ENCODE measurements at places on chromosomes 7 and 10.

- DNase-seq, result no peak
Measured at GRCh38 chr7:105723572-105723971, 142.3 kb upstream of the EFCAB10 start.

- DNase-seq, result no peak
Measured at GRCh38 chr10:69973678-69974077, 79.0 kb upstream of the MACROH2A2 start.

DNA sequence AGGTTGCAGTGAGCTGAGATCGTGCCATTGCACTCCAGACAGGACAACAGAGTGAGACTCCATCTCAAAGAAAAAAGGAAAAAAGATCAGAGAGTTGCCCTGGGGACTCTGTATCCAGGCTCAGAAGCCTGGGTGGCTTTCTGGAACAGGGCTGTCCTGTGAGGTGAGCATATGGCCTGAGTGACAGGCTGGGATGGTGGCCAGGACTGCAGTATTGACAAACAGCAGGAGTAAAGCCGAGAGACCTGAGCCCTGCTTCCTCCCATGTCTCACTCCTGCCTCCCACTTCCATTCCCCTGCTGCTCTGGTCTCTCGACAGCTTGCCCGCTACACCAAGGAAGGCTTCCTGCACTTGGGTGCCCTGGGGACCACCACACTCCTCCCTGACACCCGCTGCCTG lies 578.5 kb downstream of the GALNT17 start:
- no peak for DNase-seq

- DNase-seq, result no peak
Measured at GRCh38 chr7:23164846-23165245, 17.0 kb upstream of the NUP42 start.

DNA sequence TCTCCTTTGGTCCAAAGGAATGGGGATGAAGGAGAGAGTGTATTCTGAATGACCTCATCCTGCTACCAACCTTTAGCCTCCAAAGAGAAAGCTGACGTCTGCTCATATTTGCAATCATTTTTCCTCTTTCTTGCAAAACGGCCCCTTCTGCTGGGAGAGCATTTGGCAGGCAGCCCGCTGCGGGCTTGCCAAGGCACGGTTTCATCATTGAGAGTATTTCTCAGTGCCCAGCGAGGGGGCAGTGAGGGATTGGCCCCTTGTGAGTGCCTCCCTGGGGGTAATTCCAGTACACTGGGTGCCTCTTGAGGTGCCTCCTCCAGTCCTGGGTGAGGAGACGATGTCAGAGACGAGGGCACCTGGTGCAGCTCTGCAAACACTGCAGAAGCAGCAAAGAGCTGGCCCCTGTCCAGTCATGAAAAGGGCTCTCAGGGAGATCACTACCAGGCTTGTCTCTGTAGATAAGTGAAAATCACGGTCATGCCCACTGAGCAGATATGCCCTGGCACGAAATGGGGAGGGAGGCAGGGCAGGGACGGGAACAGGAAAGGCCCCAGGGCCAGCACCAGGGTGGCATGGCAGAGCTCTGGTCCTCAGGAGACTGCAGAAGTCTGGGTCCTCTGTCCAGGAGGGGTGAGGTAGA lies 48.7 kb upstream of the SHH start:
- peak; percentile 61 for DNase-seq

DNA sequence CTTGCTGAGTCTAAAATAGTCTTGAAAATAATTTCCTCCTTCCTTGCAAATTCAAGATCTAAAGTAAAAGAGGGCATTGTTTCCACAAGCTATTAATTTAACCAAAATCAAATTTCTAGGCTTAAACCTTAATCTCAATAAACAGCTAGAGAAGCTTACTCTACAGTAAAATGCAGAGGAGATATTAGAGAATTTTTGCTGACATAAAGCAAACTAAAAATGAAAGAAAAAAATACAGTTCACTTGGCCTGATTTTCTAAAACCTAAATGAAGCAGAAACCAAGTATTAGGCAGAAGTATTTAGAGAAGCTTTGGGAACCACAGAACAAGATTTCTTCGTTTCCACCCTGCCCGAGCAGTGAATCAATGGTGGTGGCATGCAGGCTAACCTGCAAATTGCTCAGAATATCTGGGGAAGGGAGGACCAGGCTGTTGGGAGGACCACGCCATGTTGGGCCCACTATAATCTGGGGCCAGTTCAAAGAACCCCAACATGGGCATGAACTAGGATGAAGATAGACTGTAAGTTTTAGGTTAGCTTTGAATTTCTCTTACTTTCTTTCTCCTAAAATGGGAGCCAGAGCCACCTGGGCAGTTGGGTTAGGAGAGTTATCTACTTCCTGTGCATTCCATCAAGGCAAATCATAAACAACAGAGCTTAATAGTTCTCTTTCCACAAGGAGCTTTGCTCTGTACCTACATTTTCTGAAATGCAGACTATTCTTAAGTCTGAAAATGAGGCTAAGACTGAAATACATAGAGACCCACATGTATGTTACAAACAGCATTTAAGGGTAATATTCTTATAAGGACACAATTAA lies 4.1 kb downstream of the LAMB1 start:
- no peak for DNase-seq

- DNase-seq, result no peak
Measured at GRCh38 chr10:26970667-26971066, 109.9 kb upstream of the ABI1 start.

GRCh38 chr10:7168414-7168813 lies 242.4 kb downstream of the SFMBT2 start:
- no peak for DNase-seq

GRCh38 chr10:124579011-124579399 lies 117.4 kb downstream of the LHPP start:
- DNase-seq, result no peak

GRCh38 chr7:33012364-33012763 lies 50.2 kb downstream of the NT5C3A start:
- no peak for DNase-seq

DNA sequence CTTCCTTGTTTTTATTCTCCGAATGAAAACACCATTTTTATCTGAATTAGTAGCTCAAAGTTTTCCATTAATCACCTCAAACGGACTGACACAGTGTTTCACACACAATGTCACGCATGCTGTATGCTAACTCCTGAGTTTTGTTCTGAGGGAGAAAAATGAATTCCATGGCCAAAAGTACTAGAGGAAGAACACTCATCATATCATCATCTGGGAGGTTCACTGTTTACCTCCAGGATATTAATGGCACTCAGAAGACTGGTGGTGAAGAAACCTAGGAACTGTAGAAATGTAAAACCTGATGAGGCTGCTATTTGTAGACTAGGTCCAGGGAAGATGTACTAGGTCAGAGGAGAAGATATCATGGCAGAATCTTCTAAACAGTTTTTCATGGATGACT lies 395.6 kb upstream of the ETV1 start:
- DNase-seq, result no peak

- no peak for DNase-seq
Measured at GRCh38 chr7:152541892-152542291, 106.1 kb upstream of the KMT2C start.

DNA sequence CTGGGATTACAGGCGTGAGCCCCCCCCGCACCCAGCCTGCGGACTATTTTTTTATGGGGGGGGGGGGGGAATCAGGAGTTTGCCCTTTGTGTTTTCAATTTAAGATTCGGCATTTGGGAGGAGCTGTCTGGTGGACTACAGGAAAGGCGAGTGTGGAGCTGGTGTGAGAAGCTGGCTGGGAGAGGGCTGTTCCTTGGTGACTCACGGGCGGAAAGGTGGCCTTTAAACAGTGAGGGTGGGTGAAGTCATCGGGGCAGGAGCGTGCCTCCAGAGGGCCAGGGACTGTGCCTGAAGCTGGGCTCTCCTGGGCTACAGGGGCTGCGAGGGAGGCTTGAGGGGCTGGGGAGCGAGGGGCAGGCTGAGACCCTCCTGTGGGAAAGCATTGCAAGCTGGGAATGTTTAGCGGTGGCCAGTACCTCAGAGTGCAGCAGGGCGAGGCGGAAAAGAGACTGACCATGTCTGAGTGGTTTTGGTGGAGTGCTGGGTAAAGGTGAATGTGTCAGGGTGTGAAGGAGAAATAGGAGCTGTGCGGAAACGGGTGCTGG lies 39.7 kb upstream of the ZNF32 start:
- no peak for DNase-seq

DNA sequence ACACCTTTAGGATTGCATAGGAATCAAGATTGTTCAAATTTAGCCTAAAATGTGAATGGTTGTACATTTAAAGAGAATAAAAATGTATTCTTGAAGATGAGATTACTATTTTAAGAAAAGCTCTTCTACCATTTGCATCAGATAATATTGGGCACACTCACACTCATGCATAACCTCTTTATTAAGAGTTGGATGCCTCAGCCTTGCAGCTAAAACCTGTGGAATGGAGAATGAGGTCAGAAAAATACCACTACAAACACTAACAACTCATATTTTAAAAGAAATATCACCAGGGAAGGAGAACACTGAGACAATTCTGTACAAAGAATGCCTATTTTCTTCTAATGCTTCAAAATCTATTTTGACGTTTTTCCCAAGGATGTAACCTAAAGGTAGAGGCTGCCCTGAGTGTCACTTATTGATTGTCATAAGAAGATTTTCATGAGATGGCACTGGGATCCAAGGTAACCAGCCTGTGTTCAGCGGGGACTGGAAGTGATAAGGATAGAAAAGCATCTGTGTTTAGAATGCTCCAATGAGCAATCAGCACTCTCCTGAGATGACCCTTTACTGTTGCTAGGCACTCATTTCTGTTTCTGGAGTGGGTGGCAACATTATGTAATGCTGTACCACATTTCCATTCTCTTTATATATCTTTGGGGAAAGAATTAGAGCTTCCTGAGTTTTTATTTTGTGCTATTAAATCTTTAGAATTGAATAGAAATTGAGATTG lies 26.6 kb downstream of the REEP3 start:
- DNase-seq, result no peak

GRCh38 chr10:17219024-17219423 lies 9.0 kb upstream of the VIM start:
- DNase-seq, result no peak

DNA sequence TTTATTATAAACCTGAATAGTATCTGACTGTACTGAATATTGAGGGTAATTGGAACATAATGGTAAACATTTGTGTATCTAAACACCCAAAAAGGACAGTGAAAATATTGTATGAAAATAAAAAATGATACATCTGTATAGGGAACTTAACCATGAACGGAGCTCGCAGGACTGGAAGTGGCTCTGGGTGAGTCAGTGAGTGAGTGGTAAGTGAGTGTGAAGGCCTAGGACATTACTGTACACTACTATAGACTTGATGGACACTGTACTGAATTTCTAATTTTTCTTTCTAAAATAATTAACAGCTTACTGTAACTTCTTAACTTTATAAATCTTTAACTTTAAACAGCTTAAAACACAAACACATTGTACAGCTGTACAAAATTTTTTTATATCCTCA lies 454.5 kb upstream of the FZD8 start:
- no peak for DNase-seq

- DNase-seq, result no peak
Measured at GRCh38 chr7:45001826-45002225, 1.8 kb downstream of the CCM2 start.

DNA sequence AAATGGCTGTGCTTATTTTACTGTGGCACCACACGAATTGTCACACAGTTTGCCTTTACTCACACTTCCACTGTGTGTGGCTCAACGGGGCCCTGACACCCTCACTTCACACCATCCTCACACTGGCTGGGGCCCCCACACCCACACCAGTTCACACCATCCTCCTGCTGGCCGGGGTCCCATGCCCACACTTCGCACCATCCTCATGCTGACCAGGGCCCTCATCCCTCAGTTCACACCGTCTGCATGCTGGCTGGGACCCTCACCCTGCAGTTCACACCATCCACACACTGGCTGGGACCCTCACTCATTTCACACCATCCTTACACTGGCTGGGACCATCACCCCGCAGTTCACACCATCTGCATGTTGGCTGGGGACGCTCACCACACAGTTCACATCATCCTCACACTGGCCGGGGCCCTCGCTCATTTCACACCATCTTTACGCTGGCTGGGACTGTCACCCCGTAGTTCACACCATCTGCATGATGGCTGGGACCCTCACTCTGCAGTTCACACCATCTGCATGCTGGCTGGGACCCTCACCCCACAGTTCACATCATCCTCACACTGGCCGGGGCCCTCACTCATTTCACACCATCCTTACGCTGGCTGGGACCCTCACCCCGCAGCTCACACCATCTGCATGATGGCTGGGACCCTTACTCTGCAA lies 36.0 kb downstream of the BRI3 start:
- no peak for DNase-seq

- no peak for DNase-seq
Measured at GRCh38 chr7:66237906-66238772, 33.0 kb downstream of the TPST1 start.

DNA sequence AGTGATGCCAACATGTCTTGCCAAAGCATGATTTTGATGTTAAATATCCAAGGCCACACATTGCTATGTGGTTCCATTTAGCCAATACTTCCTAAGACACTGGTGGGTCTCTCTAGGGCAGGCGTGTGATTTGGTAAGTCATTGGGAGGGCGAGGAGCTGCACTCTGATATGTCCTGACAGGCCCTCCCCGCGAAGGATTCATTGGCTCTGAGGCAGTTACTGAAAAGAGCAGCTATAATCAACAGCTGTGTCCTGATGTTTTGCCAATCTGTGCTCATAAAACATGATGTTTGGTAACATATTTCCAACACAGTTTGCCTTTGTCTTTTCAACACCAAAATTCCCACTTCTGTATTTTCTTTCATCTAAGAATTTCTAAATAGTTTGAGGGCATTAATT lies 646.7 kb downstream of the PARD3 start:
- DNase-seq, result no peak

DNA sequence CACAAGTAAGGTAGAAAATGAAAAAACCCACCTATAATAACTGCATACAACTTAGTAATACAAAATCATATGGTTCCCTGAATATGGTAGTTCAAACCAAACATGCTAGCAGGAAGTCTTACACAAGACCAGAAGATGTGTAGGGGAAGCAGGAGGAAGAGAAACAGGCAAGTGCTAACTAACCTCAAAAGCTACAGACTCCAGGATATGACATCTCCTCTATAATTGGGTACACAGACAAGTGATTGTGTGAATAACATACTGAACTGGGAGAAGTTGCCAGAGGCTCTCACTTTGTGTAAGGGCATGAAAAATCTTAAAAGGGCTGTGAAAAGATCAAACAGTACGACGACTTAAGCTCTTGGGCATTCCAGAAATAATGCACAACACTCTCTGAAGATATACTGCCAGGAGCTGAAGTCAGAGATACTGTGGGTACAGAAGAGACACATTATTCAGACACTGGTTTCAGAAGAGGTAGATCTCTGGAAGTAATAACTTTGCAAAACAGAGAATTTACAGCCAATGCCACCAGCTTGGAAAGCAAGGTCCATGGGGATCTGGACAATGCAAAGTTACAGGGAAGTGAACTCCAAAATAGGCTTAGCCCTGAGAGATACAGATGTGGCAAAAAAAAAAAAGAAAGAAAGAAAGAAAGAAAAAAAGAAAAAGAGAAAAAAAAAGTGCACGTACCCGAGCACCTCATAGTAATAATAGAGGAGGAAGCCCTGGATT lies 767.2 kb downstream of the TNS3 start:
- DNase-seq, result no peak

DNA sequence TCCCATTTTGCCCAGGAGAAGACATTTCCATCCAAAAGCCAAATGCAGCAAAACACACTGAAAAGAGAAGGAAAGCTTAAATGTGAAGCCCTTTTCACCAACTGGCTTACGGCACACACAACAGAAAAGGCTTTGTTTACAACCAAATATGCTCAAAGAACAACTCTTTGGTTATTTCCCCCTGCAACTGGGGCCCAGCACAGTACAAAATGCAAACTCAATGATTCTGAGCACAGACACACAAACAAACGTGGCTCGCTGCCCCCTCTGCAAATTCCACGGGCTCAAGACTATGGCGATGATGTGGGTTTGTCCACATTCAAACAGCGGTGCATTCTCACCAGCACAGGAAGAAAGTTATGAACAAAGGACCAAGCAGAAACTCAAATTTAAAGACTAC lies 5.3 kb downstream of the CPXM2 start:
- DNase-seq, result no peak
